ENCODE measurements at places on chromosomes 2 and 18.

- no peak overlapping the region for H3K27ac ChIP-seq
- no peak for DNase-seq
- no peaks in the 10 kb centered on the region for H3K27me3 ChIP-seq
- H3K36me3 ChIP-seq, result no peaks in the 10 kb centered on the region
Measured at GRCh38 chr2:230828272-230828961, 36.3 kb upstream of the ITM2C start.

- no peaks in the 10 kb centered on the region for H3K27me3 ChIP-seq
- H3K4me1 ChIP-seq, result no peaks in the 10 kb centered on the region
- no peak for DNase-seq
- no peak overlapping the region for H3K4me3 ChIP-seq
Measured at GRCh38 chr2:129428086-129428660, 551.3 kb upstream of the RAB6C start.

DNA sequence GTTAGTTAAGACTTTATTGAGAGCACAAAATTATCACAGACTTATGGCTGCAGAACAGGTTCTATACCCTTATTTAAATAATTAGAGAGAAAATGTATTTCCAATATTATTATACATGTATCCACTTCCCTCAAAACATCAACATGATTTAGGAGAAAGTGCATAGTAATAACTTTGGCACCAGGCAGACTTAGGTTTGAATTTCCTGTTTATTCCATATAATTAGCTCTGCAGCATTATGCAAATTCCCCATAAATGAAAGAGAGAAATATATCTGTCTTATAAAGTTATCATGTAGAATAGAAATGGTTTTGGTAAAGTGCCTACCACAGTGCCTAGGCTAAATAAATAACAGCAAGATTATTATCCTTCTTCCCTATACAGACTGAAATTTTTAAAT, 15.3 kb downstream of the SCN9A start:
- no peaks in the 10 kb centered on the region for H3K4me1 ChIP-seq
- DNase-seq, result no peak
- no peaks in the 10 kb centered on the region for H3K27me3 ChIP-seq
- H3K36me3 ChIP-seq, result no peaks in the 10 kb centered on the region
- no peak overlapping the region for H3K27ac ChIP-seq

GRCh38 chr18:58991167-58991798, 126.6 kb downstream of the ZNF532 start:
- no peak overlapping the region for H3K4me3 ChIP-seq
- peaks cover 1% of the 10 kb centered on the region for H3K27me3 ChIP-seq
- H3K27ac ChIP-seq, result no peak overlapping the region
- no peaks in the 10 kb centered on the region for H3K36me3 ChIP-seq

DNA sequence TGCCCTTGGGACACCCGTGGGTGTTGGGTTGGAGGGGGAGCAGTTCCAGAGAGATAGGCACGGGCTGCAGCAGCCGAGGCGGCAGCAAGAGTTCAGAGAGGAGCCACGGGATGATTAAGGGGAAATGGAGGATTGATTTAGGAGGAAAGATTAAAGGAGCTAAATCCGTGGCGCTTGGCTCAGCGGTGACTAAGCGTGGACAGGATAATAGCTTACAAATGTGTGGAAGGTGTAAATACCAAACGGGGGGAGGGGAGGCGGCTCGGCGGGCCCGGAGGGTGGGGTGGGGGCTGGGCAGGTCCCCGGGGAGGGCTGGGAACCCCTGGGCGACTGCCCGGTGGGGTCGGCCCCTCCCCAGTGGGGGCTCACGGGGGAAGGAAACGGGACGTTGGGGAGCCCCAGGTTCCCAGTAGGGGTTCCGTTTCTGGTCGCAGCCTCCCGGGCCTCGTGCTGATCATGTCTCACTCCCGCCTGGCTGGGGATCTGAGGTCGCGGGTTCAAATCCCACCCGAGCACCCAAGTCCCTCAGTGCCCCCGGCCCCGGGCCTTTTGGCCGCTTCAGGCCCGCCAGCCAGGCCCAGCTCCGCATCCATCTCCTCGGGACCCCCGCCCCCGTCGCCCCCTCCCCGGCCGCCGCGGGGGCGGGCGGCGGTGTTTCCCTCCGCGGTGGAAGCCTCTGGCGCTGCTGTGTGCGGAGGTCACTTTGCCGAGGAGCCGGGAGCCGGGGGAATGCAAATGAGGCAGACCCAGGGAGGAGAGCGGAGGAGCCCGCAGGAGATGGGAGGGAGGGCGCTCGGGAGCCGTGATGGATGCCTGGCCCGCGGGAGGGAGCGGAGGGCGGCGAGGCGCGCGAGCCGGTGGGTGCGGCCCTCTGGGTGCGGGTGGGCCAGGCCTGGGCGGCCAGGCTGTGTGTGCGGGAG, 8.1 kb downstream of the ASIC4 start:
- H3K27ac ChIP-seq, result no peak overlapping the region
- peak overlapping the region; percentile 63 for H3K4me3 ChIP-seq
- H3K36me3 ChIP-seq, result no peaks in the 10 kb centered on the region
- H3K27me3 ChIP-seq, result peaks cover 4% of the 10 kb centered on the region
- no peak for DNase-seq
- no peaks in the 10 kb centered on the region for H3K4me1 ChIP-seq

DNA sequence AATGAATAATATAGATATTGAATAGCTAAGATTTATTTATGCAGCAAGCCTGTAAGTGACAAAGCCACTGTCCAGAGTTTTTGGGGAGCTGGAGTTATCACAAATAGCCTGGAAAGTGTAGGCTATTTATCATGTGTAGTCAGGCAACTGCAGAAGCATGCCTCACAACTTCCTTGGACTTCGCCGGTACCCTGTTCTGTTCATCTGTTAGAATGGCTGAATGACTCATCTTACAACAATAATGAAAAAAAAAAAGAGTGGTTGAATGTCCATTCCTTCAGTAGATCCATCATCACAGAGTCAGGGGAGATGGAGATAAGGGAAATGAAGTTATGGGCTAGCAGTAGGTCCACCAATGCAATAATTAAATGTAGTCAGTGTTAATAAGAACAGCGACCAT, 24.0 kb upstream of the ATP5MC3 start:
- no peak overlapping the region for H3K27ac ChIP-seq
- H3K4me1 ChIP-seq, result no peaks in the 10 kb centered on the region
- H3K4me3 ChIP-seq, result no peak overlapping the region
- no peaks in the 10 kb centered on the region for H3K36me3 ChIP-seq
- no peak for DNase-seq

- no peak overlapping the region for H3K27ac ChIP-seq
- H3K36me3 ChIP-seq, result no peaks in the 10 kb centered on the region
- H3K27me3 ChIP-seq, result peaks cover 59% of the 10 kb centered on the region
- no peak overlapping the region for H3K4me3 ChIP-seq
- no peak for DNase-seq
- H3K4me1 ChIP-seq, result peaks cover 27% of the 10 kb centered on the region
Measured at GRCh38 chr2:45011121-45011520, 1.9 kb upstream of the SIX2 start.

- DNase-seq, result no peak
- H3K27ac ChIP-seq, result no peak overlapping the region
- H3K27me3 ChIP-seq, result no peaks in the 10 kb centered on the region
Measured at GRCh38 chr2:239943571-239943970, 81.6 kb downstream of the NDUFA10 start.

GRCh38 chr2:15783489-15783888, 156.9 kb upstream of the MYCN start:
- H3K4me1 ChIP-seq, result no peaks in the 10 kb centered on the region
- H3K27me3 ChIP-seq, result no peaks in the 10 kb centered on the region
- no peak overlapping the region for H3K4me3 ChIP-seq
- no peak overlapping the region for H3K27ac ChIP-seq
- H3K36me3 ChIP-seq, result no peaks in the 10 kb centered on the region
- DNase-seq, result no peak

DNA sequence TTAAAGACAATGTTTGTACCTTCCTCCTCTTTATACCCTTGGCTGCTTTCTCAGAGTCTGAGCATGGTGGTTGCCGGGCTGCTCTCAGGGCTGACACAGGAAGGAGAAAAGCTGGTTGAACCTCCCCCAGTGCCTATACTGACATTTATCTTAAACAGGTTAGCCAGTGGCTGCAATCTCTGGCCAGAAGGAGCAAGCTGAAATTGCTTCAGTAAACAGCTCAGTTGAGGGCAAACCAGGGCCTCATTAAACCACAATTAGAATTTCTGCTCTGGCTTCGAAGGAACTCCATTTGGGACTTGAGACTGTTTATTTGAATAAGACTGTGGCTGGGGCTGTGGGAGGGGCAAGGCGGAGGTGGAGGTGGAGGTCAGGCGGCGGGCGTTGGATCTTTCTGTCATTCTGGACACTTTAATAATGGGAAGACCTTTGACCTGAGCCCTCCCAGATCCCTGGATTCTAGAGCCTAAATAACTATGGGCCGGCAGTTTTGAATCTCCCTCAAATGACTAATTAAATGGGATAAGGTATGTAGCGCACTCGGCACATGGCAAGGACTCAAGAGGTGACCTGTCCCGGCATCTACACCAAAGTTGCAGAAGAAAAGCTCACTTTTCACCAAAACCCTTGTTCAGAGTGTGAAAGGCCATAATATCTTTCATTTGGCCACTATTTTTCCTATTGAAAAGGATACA, 120.6 kb upstream of the MYCN start:
- H3K4me1 ChIP-seq, result no peaks in the 10 kb centered on the region
- DNase-seq, result no peak
- no peak overlapping the region for H3K27ac ChIP-seq
- H3K27me3 ChIP-seq, result no peaks in the 10 kb centered on the region
- no peak overlapping the region for H3K4me3 ChIP-seq

DNA sequence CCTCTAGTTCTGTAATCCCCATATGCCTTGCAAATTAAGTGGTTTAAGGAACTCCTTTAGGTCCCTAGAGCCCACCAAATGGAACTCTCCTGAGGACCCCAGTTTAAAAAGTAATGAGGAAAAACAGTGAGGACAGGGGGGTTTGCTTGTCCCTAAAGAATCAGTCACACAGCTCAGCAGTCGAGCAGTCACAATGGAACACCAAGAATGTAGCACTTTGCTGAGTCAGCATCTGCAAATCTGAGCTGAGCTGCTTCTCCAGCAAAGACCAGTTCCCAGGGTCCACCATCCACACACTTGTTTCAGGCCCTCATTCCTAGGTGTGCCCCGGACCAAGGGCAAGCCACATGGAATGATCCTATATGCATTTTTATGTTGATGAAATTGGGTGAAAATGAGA, 46.2 kb upstream of the NEDD4L start:
- H3K27me3 ChIP-seq, result no peaks in the 10 kb centered on the region
- no peak overlapping the region for H3K27ac ChIP-seq
- H3K4me1 ChIP-seq, result no peaks in the 10 kb centered on the region
- H3K36me3 ChIP-seq, result no peaks in the 10 kb centered on the region

- no peaks in the 10 kb centered on the region for H3K4me1 ChIP-seq
- no peak overlapping the region for H3K4me3 ChIP-seq
- H3K27me3 ChIP-seq, result peaks cover 2% of the 10 kb centered on the region
- H3K36me3 ChIP-seq, result no peaks in the 10 kb centered on the region
- DNase-seq, result no peak
Measured at GRCh38 chr2:94861308-94862152, 9.7 kb upstream of the TEKT4 start.

GRCh38 chr18:25815659-25816058, 274.8 kb downstream of the SS18 start:
- H3K27ac ChIP-seq, result no peak overlapping the region
- H3K4me1 ChIP-seq, result no peaks in the 10 kb centered on the region
- no peaks in the 10 kb centered on the region for H3K36me3 ChIP-seq
- H3K4me3 ChIP-seq, result no peak overlapping the region
- no peak for DNase-seq

- H3K27me3 ChIP-seq, result no peaks in the 10 kb centered on the region
- DNase-seq, result no peak
- no peak overlapping the region for H3K27ac ChIP-seq
- 0 out of 2 replicates have a peak, but pooled peaks cover 1% of the 10 kb centered on the region for H3K4me1 ChIP-seq
Measured at GRCh38 chr2:60964651-60965498, 52.6 kb upstream of the PEX13 start.

GRCh38 chr2:197270601-197271000, 40.0 kb downstream of the ANKRD44 start:
- H3K4me3 ChIP-seq, result no peak overlapping the region
- H3K4me1 ChIP-seq, result no peaks in the 10 kb centered on the region
- no peaks in the 10 kb centered on the region for H3K27me3 ChIP-seq
- H3K36me3 ChIP-seq, result no peaks in the 10 kb centered on the region

- H3K36me3 ChIP-seq, result peaks cover 58% of the 10 kb centered on the region
- no peaks in the 10 kb centered on the region for H3K27me3 ChIP-seq
- H3K4me1 ChIP-seq, result no peaks in the 10 kb centered on the region
- H3K4me3 ChIP-seq, result no peak overlapping the region
Measured at GRCh38 chr2:241257419-241258032, 57.9 kb downstream of the HDLBP start.

GRCh38 chr2:36255863-36256262, 99.7 kb upstream of the CRIM1 start:
- H3K27me3 ChIP-seq, result no peaks in the 10 kb centered on the region
- no peak overlapping the region for H3K4me3 ChIP-seq
- H3K4me1 ChIP-seq, result no peaks in the 10 kb centered on the region
- no peak overlapping the region for H3K27ac ChIP-seq

- no peaks in the 10 kb centered on the region for H3K36me3 ChIP-seq
- H3K4me1 ChIP-seq, result no peaks in the 10 kb centered on the region
- H3K27me3 ChIP-seq, result no peaks in the 10 kb centered on the region
- H3K4me3 ChIP-seq, result no peak overlapping the region
- DNase-seq, result no peak
- no peak overlapping the region for H3K27ac ChIP-seq
Measured at GRCh38 chr18:75527848-75528685, 100.6 kb upstream of the SMIM21 start.

GRCh38 chr2:215434447-215435279, 1.2 kb downstream of the FN1 start:
- DNase-seq, result no peak
- no peaks in the 10 kb centered on the region for H3K4me1 ChIP-seq
- H3K4me3 ChIP-seq, result peak overlapping the region; percentile 85
- no peak overlapping the region for H3K27ac ChIP-seq
- H3K36me3 ChIP-seq, result no peaks in the 10 kb centered on the region

GRCh38 chr2:12507295-12507694, 209.4 kb upstream of the TRIB2 start:
- H3K4me1 ChIP-seq, result no peaks in the 10 kb centered on the region
- H3K27me3 ChIP-seq, result no peaks in the 10 kb centered on the region
- H3K36me3 ChIP-seq, result no peaks in the 10 kb centered on the region
- no peak for DNase-seq
- H3K27ac ChIP-seq, result no peak overlapping the region

- H3K36me3 ChIP-seq, result no peaks in the 10 kb centered on the region
- H3K27me3 ChIP-seq, result no peaks in the 10 kb centered on the region
- no peak overlapping the region for H3K27ac ChIP-seq
- no peak for DNase-seq
- no peak overlapping the region for H3K4me3 ChIP-seq
- H3K4me1 ChIP-seq, result no peaks in the 10 kb centered on the region
Measured at GRCh38 chr2:151032741-151033191, 228.9 kb downstream of the RBM43 start.
